Fibroblast of skin of right quadriceps (primary cell): ENCODE measurements at places on chromosomes 2 and 18.

DNA sequence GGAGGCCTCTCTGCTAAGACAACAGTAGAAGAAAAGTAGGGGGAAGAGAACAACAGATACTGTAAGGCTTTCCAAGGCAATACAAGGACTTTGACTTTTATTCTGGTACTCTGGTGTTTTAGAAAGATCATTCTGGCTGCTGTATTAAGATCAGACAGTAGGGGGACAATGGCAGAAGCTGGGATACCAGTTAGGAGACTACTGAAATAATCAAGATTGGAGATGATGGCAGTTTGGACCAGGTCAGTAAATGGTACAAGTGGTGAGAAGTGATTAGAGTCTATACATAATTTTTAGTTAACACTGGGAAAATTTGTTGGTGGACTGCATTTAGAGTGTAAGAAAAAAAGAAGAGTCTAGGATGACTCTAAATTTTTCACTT, 139.7 kb downstream of the ROCK1 start:
- peak; percentile 34 for DNase-seq

DNA sequence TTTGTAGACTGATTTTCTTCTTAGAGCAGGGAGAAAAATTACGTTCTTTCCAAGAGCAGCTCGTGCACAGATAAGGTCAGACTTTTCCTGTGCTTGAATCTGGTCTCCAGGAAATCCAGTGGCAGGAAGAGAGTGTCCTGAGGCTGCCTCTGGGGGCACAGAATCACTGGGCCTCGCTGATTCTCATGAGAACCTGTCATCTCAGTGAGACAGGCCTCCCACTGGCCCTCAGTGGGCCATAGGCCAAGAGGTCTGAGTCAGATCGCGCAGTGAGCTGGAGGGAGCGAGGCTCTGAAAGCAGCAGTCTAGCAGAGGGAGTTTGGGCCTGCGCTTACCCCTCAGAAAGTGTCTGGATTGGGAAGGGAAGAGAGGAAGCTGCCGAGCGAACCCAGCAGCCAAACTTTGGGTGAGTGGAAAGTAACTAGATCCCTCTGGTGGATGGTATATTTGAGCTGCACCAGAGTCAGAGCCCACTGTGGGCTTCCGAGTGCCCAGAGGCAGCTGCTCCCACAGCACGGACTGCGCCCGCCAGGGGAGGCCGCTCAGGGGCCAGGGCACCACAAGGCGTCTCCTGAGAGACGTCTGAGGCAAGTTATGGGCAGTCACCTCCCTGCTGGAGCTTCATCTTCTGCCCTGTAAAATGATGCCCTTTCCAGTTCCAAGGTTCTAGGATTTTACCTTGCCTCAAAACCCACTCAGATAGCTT, 8.2 kb downstream of the GDF7 start:
- DNase-seq, result peak; percentile 68

DNA sequence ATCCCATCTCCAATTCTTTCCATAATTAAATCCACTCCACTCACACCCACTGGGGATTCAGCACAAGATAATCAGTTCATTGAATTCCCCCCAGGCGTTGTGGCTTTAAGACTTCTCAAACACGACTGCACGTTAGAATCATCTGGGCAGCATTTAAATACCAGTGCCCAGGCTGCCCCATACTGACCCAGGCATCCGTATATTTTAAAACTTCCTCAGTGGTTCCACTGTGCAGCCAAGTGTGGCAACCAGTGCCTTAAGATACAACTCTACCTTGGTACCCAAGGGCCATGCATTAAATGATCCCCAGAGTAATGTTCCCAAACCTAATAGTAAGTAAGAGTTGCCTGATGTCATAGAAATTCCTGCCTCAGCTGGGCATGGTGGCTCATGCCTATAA, 54.3 kb upstream of the BZW1 start:
- no peak for DNase-seq

- no peak for DNase-seq
Measured at GRCh38 chr2:193542762-193543161, 1348.0 kb upstream of the TMEFF2 start.

- no peak for DNase-seq
Measured at GRCh38 chr2:182404975-182405561, 21.8 kb downstream of the PDE1A start.

DNA sequence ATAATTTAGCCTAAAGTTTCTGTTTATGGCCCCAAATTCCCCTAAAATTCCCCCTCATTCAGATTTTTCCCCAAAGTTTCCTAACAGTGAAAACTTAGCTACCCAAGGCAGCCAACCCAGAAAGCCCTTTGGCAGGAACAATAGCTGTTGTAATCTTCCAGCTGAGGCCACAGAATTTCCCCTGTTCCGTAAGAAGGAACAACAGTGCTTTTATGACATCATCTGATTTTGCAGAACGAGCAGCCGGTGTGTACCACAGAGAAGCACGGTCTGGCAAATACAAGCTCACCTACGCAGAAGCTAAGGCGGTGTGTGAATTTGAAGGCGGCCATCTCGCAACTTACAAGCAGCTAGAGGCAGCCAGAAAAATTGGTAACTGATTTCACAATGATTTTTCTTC, 6.3 kb downstream of the TNFAIP6 start:
- no peak for DNase-seq

GRCh38 chr2:85717308-85718008, 23.3 kb downstream of the GNLY start:
- DNase-seq, result peak; percentile 89
